Activated CD4-positive, alpha-beta T cell treated with anti-CD3 and anti-CD28 coated beads, Interleukin-10, Interleukin-2, amounts not matched to agents 100 ng/mL and 50 ng/mL, durations not matched to agents 16 hours and 8 hours (primary cell): ENCODE measurements at places on chromosomes 4 and X.

- DNase-seq: no peak
Observed at GRCh38 chr4:3440979-3441500, 728 bp upstream of the HGFAC start.

DNA sequence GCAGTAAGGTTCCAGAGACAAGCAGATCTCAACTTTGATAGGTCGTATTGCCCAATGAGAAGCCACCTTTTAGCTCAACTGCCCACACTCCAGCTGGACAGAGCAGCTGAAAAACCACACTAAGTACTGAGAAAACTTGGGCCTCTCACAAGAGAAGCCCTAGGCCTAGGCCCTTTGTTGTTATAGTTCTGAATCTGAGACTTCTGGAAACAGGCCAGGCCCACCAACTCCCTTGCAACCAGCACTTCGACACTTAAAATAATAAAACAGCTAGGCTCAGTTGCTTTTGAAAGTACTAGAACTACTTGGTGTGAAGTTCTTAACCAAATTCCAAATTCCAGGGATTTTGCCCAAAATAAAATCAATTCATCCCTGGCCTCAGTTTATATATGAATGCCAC, 13.5 kb upstream of the RTL5 start:
- no peak for DNase-seq

DNA sequence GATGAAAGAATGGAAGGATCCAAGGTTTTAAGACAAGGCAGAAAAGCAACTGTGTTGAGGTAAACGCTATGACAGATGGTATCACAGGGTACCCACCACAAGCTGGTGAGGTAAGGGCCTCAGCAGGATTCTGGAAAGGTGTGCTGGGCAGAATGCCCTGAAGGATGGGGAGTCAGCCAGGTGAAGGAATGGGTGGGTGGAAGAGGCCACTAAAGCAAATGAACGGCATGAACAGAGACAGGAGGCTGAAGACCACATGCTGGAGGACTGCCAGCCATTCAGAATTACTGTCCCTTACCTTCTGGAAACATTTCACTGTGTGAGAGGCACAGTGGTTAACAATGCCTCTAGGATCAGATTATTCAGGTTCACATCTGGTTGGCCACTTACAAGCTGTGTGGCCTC, 23.6 kb downstream of the GPRIN3 start:
- no peak for DNase-seq

- DNase-seq: no peak
Observed at GRCh38 chr4:76384052-76384451, 36.9 kb downstream of the CCDC158 start.

- peak; percentile 80 for DNase-seq
Observed at GRCh38 chr4:38529189-38530115, 134.5 kb upstream of the KLF3 start.

GRCh38 chr4:153787575-153787974, 1.3 kb downstream of the SFRP2 start:
- no peak for DNase-seq

DNA sequence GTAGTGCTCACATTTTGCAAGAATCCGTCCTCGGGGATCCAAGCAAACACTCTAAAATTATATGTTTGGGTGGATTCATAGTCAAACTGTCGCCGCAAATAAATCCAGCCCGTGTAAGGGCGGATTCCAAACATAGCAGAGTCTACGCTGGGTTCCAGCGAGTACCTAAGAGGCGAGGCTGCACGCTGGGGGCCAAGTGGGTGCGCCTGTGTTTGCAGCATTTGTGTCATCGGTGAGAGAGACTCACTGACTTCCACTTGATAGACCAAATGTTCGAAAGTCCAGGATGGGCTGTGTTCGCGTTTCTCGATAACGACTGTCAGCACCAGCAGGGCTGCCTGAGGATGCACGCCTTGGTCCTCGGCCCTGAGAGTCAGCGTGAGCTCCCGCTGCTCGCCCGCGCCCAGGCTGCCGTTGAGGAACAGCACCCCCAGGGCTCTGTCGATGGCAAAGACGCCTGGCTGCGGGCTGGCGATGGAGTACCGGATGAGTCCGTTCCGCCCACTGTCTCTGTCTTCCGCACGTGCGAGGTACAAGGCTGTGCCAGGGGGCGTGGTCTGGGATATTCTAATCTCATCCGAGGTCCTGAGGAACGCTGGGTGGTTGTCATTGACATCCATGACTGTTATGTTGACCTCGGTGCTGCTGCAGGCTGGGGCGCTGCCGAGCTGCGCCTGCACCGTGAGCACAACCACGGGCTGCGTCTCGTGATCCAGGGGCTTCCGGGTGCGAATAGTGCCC, 158.7 kb downstream of the DCHS2 start:
- peak; percentile 62 for DNase-seq

- no peak for DNase-seq
Observed at GRCh38 chr4:11415409-11416070, 13.2 kb downstream of the HS3ST1 start.

- no peak for DNase-seq
Observed at GRCh38 chrX:22424919-22425318, 152.2 kb downstream of the CBLL2 start.

GRCh38 chrX:37745835-37746217, 34.0 kb upstream of the CYBB start:
- DNase-seq: peak; percentile 4

GRCh38 chrX:39150220-39150619, 349.0 kb downstream of the MID1IP1 start:
- no peak for DNase-seq

GRCh38 chrX:141301017-141301416, 58.7 kb upstream of the SPANXC start:
- no peak for DNase-seq

DNA sequence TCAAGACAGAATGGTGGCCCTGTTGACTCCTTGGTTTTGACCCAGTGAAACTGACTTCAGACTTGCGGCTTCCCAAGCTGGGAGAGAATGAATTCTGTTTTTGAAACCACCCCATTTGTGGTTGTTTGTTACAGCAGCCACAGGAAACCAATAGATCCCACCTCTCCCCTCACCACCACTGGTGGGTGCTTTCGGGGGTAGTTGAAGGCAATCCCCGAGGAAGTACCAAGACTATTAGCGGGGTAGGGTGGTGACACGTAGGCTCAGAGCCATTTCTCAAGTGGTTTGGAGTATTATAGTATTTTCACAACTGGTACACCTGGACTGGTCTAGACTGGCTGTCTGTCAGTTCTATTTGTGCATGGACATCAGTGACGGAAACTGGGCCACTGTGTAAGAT, 189.1 kb upstream of the RBPJ start:
- peak; percentile 69 for DNase-seq

DNA sequence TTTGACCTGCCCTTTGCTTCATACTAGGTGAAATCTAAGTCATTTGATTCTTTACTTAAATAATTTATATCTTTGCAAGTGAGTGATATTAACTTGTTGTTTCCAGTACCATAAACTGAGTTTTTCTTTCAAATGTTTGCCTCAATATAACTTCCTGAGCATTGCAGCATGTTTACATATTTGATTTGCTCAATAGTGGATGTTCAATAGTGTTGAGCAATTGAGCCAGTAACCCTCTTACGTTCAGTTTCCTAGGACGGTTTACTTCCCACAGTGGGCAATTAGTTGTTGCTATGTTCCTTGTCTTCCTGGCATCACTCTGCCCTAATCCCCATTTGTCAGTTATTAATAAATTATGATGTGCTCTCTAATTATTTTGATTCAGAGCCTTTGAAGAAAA, 278.5 kb downstream of the EPHA5 start:
- no peak for DNase-seq

DNA sequence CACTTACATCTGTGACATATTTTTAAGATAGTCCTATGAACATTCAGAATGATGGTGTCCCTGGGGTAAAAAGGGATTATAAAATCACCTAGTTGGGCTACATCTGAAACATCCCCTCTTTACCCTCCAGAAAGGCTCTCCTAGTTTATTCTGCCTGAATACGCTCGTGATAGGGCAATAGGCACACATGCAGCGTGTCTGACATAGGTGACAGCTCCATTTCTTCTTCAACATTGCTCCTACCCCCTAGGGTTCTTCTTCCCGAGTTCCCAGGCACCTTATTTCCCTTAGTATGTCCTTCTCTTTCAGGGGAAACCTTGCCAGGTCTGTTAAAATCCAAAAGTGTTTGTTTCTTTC, 27.1 kb upstream of the CFAP299 start:
- DNase-seq: no peak

DNA sequence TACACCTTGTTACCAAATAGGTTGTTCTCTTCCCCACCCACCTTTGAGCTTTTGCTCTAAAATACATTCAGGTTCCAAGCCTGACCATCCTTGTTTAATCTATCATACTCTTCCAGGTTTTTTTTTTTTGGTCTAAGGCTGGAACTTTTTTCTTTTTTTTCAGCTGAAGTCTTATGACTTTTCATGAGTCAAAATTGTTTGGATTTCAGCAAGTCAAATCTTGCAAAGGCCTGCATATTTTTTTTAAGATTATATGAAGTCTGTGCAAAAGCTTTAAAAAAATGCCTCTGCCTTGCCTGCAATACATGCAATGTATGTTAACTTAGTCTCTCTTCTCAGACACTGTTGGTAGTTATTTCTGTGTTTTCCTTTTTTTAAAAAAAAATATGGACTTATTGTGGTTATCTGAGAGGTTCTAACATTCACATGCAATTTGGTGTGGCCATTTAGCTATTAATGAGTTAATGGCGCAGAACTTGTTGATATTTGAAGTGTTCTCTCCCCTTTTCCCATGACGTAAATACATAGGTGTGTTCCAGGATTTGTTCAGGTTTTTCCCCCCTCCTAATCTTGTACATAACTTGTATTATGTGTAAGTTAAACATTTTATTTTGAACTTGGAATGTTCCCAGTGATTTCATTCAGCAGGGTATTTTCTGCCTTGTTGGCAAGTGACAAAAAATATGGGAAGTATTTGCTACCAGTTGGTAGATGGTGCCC, 58.7 kb downstream of the CCKAR start:
- DNase-seq: no peak

DNA sequence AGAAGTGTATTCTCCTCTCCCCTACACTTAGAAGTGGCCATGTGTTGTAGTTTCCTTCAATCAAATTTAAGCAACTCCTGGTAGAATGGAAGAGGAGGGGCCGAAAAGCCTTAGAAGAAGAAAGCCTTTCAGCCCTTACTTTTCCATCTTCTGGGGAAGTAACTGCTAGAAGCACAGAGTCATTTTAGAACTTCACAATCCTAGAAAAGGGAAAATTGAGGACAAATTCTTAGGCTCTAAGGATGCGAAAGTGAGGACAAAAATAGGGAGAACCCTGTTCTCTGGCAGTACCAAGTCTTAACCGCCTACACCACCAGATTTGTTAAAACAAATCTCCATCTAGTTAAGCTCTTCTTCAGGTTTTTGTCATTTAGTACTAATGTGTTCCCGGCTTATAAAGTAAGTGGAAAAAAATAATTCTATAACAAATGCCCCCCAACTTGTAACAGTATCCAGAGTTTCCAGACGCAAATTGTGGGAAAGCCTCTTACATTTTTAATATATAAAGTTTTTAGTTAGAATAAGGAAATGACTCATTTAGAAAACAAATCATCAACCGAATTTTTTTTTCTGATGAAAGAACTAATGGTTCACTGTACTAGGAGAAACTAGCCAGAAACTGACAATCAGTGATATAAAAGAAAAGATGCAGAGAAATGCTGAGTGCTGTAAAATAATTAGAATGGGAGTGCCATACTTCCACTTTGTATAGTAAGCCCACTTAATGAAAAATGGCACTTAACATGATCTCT, 76.0 kb downstream of the ARAP2 start:
- DNase-seq: peak; percentile 4

DNA sequence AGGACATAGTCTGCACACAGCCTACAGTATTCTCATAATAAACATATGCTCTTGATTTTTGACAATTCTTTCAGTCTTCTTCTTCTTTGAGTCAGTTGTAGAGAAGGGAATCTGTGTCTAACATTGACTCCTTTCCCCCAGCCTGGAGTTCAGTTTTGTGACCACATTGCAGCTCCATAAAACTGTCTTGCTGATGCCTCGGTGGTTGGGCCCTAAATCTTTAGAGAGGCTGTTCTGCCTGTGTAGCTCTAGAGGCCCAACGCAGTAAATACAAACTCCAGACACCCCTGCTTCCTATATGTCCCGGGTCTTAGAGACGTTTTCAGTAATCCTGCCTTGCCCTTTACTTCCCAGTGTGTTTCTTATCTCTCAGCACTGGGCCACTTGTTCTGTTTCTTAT, 639.5 kb upstream of the AADAT start:
- no peak for DNase-seq

DNA sequence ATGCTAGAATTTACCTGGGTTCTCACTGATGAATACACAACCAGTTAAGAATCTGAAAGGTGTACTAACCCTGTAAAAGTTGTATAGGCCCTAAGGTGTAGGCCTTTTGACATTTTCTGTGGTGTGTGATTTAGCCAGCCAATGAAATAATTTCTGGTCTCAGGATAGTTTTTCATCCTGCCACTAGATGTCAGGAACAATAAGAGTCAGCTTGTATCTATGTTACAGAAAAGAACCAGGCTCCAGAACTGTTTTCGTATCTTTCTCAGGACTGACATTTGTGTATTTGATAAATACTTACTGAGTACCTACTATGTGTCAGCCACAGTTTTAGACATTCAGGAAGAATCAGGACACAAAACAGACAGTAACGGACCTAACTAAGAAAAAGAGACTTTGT, 673.6 kb upstream of the TENM3 start:
- DNase-seq: no peak

GRCh38 chr4:31427691-31428090, 707.5 kb downstream of the PCDH7 start:
- DNase-seq: no peak

DNA sequence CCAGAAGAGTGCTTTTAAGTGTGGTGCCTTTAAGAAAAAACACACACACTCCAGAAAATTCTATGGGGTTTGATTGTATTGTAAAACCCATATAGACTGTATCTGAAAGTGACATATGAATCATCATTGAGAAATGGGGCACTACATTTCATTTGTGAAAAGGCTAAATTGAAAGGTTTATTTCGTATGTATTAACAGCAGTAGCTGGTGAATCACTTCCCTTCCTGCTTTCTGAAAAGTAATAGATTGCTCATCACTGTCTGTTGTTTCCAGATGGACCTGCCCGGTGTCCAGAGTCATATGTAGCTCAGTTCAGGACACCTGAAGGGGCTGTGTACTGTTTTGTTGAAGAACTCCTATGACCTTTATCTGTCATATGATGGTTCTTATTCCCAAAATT, 28.1 kb upstream of the HPRT1 start:
- DNase-seq: peak; percentile 60

GRCh38 chr4:88737307-88737941, 39.8 kb upstream of the NAP1L5 start:
- peak; percentile 11 for DNase-seq

- DNase-seq: no peak
Observed at GRCh38 chr4:153198719-153199118, 5.5 kb upstream of the TRIM2 start.

- DNase-seq: no peak
Observed at GRCh38 chrX:54496517-54496852, 451 bp upstream of the FGD1 start.

DNA sequence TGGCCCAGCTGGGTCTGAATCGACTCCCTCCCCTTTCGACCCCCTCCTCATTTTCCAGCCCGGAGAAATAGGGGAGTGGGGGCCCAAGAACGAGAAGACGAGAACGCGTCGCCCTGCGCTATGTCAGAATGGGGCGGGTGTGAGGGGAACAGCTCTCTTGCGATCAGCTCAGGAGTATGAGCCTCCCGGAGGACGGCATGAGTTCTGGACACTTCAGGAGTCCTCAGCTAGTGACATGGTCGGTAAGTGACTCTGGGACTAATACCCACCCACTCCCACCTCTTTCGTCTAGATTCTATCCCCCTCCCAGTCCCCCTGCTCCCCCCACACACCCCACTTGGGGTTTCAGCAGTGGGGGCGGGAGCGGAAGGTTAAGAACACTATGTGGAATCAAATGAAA, 944 bp downstream of the KLF8 start:
- DNase-seq: no peak
